ENCODE measurements at places on chromosomes 3 and 15.
A peak's percentile ranks its signal among the peaks of the same experiment; 100 is the strongest.

GRCh38 chr15:25710184-25710583, 152.9 kb downstream of the ATP10A start:
- DNase-seq: no peak

DNA sequence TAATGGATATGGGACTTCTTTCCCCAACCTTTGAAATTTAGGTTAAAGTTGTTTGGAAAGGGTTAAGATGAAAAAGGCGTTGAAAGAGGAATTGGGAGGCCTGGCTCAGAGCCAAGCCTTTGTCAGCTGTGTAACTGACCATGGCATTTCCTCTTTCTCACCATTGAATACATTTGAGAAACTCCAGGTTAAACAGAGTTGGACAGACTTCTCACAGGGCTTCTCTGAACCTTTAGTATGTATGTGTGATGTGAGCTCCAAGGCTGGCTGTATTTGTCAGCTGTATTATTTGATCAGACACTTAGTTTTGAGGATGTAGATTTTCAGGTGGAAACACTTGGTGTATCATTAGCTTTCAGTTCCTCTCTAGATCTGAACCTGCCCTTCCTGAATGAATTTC, 136.4 kb upstream of the GOLGA6L4 start:
- DNase-seq: no peak

DNA sequence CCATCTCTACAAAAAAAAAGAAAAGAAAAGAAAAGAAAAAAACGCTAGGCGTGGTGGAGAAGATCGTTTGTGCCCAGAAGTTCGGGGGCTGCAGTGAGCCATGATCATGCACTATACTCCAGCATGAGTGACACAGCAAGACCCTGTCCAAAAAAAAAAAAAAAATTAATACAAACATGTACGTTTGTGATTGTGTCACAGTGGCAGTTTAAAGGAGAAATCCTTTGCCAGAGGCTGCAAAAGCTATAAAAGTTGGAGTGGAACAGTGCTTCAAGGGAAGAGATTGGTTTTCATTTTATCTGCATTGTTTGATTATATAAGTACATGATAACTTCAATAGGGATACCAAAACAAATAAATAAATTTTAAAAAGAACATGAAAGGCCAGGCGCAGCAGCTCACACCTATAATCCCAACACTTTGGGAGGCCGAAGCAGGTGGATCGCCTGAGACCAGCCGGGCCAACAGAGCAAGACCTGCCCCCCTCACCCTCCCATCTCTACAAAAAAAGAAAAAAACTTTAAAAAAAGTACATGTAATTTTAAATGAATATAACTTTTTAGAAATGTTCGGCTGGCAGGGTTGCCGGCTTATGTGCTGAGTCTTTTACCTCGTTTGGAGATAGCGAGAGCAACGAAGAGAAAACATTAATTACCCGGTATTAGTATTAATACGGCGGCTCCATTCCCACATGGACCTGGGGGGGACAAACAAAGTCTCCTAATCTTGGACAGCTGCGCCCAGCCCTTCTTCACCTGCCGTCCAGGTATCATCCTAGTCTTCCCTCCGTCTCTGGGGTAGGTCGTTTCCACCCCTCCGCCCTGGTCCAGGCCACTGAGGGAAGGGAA, 573 bp upstream of the DIS3L start:
- peak; percentile 31 for DNase-seq

GRCh38 chr3:126908752-126909275, 74.1 kb upstream of the PLXNA1 start:
- no peak for DNase-seq

DNA sequence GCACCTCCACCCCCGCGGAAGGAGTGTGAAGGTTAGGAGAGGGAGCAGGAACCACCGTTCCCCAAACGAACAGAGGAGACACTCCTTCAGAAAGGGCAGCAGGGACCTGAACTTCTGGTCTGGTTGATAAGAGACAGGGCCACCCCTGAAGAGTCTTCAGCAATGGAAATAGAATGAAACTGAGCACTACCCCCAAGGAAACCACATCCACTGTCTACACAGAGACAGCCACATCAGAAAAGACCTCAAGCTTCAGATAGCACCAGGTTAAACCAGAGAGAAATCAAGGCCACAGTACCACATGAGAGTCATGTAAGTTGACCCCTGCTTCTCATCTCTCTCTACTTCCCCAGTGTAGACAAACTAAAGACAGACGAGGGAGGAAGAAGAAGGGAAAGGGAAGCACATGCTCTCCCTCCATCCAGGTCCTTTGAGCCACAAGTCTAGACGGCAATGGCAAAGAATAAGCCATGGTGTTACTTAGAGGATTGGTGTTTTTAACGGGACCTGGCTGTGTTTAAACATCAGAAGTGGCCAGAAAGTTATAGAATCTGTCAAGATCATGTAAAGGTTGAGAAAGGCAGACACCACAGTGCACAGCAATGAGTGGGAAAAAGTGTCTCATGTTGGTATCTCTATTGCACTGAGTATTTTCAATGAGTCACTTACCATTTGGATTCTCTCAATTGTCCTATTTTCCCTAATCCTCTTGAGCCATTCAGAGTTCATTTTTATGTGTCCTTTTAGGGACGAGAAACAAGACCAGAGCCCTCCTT, 31.4 kb upstream of the CTNNB1 start:
- no peak for DNase-seq

DNA sequence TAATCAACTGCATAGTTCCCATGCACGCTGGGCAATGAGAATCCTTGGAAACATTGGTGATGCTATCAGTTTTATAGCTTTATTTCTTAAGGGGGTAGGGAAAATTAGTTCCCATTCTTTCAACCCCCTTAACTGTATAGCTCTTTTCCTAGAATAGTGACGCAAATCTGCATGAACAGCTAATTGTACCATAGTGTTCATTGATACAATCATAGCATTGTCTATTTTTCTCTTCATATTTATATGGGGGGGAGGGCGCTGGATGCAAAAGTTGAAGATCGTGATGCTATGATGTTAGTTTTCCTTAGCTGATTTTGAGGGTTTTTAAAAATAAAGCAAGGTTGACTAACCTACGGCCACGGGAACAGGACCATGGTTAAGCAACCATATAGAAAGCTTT, 32.4 kb upstream of the SAMMSON start:
- DNase-seq: no peak

DNA sequence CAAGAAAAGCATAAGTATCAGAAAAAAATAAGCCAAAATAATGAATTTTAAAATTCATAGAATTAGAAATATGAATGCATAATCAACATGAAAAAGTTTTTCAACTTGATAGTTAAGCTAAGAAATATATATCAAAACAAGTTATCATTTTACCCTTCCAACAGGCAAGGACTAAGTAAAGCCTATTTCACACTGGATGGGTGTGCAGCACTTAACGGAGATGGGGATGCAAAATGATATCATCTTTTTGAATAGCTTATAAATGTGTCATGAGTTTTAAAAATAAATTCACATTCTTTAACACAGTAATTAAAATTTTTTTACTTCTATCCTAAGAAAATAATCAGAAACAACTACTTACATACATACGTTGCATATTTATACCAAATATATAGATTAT, 20.9 kb downstream of the PIK3R4 start:
- DNase-seq: no peak

- DNase-seq: no peak
Observed at GRCh38 chr3:124811436-124811835, 75.7 kb downstream of the ITGB5 start.

GRCh38 chr15:38670128-38671005, 105.8 kb upstream of the RASGRP1 start:
- DNase-seq: no peak

GRCh38 chr3:38549082-38549481, 52.9 kb downstream of the EXOG start:
- DNase-seq: no peak

DNA sequence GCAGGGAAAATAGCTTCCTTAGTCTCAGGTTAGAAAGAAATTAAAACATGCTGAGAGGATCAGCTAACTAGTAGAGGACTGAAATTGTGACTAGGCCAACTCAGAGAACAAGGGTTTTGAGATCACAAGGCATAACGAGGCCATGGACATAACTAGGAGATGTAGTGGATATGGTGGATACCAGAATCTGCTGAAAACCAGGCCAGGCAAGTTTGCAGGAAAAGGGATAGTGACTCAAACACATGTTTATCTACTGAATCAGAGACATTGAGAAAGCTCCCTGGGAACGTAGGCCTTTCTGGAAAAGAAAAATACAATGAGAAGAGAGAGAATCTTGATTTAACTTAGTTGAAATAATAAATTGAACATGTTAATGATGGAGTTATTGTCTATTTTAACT, 326.5 kb upstream of the GBE1 start:
- DNase-seq: no peak

DNA sequence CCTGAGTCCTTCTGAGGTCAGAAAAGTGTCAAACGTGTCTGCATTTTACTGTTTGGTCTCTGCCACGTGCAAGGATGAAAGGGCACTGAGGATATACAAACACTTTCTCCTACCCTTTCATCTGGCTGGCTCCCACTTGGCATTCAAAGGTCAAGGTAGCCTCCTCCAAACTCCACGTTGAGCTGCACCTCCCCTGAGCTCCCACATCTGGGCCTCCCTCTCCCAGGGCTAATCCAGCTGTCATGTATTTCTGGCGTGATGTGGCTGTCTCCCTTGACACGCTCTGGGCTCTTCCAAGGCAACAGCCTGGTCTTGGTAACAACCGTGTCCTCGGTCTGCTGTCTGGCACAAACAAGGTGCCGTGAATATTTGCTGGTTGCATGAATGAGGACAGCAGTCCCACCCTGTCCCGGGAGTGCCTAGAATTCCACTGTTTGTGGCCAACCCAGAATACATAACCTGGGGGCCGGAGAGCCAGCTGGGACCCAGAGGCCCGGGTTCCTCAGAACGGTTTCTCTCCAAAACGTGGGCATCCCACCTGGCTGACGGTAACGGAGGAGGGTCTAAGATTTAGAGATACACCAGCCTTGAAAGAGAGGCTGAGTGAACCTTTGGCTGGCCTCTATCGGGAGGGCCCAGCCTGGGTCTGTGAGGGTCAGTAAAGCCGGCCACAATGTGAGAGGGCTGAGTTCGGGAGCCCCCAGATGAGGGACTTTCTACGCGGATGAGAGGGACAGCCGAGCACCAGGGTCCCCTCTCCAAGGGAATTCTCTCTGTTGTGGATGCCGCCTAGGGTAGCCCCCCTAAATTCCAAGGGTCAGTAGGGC, 767 bp downstream of the GLT8D1 start:
- DNase-seq: no peak

- DNase-seq: peak; percentile 9
Observed at GRCh38 chr3:129023909-129024308, 22.8 kb downstream of the EFCC1 start.

GRCh38 chr15:81685237-81685636, 311.2 kb upstream of the TMC3 start:
- DNase-seq: no peak

- no peak for DNase-seq
Observed at GRCh38 chr3:196555295-196555694, 13.1 kb downstream of the WDR53 start.

- no peak for DNase-seq
Observed at GRCh38 chr15:65406424-65407000, 16.2 kb downstream of the IGDCC4 start.

DNA sequence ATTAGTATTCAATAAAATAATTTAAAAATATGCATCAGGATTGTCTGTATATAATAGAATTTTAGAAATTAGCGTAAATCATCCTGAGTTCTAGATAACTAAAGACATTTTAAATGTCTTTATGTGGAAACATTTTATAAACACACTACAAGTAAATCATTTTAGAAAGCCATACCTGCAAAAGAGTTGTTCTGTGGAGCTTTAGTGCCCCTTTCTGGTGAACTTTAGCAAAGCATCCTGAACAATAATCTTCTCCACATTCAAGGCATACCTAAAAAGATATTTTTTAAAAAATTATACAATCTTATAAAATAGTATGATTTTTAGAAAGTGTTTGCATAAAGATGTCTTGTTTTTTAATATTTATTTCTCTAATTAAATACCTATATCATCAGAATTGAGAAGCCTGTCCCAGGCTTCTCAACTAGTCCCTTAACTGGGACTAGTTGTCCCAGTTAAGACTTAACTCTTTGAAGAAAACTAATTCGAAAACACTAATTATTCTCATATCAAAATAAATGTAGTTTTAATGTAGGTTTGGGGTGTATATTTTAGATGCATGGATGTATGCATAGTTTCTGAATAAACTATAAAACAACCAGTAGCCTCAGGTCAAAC, 29.7 kb downstream of the ZBBX start:
- DNase-seq: peak; percentile 20

DNA sequence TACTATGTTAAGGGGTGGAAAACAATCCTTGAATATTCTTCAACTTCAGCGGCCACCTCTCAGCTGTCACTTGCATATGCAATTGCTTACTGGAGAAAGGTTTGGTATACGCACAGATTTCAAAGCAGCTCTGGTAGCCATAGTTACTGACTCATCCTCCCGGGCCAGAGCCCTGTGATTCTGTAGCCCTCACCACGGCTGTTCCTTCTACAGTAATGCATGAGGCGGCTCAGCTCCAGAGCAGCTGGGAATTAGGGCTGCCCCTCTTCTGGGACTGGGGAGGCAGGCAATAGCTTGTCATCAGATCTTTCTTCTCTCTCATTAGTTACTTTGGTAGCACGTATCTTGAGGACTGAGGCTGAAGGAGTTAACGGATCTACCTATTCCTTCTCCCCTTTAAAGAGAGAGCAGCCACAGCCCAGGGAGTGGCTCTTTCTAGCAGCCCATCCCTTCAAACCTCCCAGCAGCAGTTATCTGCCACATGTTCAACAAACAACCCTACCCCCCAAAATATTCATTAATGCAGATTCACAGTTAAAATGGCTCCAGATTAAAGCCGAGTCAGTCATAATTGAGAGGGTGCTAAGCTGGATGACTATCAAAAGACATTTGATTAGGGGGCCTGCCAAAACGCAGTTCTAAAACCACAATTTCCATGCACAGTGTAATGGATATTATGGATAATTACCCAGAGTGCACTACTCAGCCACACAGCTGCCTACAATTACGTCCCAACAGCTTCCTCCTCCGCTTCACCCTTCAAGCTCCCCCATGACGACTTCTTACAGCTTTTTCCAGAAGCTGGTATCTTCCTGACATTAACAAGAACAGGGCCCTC, 54.7 kb downstream of the ETV5 start:
- DNase-seq: no peak

- DNase-seq: peak; percentile 59
Observed at GRCh38 chr15:90351479-90352106, 491 bp upstream of the ZNF774 start.

DNA sequence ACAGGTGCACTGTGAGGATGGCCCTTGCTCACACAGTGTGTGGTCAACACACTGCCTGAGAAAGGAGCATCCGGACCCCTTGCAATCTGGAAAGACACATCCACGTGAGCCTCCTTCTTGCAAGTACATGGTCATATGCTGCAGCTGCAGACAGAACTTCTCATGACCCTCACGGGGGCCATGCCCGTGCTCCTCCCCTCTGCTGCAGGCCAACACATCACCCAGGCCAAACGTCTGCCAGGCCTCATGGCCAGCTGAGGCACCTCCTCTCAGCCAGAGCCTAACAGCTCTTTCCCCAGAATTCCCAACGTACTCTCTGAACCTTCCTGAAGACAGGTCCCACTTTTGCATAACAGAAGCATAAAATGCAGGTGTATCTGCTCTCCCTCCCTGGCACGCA, 25.3 kb downstream of the SLC41A3 start:
- DNase-seq: no peak

All from NCI-H510A treated with DMSO at 0.1 percent for 48 hours (cell line).